Substantia nigra (tissue), 51 donors: ENCODE measurements at places on chromosomes 1 and 21.
A peak's percentile ranks its signal among the peaks of the same experiment; 100 is the strongest.

GRCh38 chr21:33249331-33250002 is 16.7 kb upstream of the IL10RB start:
- DNase-seq = no peak

DNA sequence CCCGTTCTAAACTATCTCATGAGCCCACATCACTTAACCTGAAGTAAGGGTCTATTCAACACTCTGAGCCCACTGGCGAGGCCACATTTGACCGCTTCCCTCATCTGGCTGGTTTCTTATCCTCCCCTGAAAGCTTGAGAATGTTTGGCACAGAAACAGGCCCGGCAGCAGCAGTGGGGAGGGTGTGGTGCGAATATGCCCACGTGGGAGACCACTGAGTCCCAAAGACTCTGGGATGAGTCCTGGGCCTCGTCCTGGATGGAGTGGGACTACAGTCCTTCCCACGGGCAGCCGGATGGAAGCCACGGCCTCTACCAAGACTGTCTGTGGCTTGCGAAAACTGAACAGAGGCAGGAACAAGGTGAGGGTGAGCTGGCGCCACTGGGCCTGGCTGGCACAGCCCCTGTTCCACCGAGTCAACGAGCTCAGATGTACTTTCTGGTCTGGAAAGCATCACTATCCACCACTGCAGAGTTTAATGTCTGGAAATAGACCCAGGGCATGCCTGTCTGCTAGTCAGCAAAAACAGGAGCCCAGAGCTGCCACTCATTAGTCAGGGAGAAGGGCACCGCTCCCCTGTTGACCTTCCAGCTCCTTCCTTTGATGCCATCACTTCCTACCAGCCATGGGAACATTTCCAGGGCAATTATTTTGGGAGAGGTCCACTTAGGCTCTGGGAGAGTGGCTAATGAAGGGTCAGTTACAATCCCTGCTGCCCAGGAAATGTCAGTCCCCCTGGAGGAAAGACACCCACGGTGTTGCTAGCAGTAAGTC is 386.6 kb downstream of the MATN1 start:
- no peak for DNase-seq

- DNase-seq = no peak
Measured at GRCh38 chr1:4786055-4786454, 131.6 kb downstream of the AJAP1 start.

DNA sequence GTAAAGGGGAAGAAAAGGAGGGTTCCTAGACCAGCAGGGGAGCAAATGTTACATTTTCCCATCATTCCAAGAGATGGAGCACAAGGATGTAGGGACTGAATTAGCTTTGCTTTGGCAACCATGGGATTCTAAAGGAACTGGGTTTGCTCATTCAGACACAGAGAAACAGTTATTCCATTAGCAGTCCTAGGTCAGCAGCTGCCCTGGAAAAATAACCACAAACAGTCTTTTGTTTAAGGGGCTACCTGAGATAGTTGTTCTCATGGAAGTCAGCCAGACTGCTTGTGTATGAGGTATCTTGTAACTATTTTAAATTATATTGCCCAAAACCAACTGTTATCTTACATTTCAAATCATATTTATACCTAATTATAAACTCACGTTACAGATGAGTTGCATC is 58.4 kb upstream of the VCAM1 start:
- no peak for DNase-seq

GRCh38 chr21:44442266-44443125 is 12.8 kb upstream of the LRRC3 start:
- no peak for DNase-seq

- DNase-seq = no peak
Measured at GRCh38 chr1:30191154-30191702, 532.2 kb downstream of the MATN1 start.

DNA sequence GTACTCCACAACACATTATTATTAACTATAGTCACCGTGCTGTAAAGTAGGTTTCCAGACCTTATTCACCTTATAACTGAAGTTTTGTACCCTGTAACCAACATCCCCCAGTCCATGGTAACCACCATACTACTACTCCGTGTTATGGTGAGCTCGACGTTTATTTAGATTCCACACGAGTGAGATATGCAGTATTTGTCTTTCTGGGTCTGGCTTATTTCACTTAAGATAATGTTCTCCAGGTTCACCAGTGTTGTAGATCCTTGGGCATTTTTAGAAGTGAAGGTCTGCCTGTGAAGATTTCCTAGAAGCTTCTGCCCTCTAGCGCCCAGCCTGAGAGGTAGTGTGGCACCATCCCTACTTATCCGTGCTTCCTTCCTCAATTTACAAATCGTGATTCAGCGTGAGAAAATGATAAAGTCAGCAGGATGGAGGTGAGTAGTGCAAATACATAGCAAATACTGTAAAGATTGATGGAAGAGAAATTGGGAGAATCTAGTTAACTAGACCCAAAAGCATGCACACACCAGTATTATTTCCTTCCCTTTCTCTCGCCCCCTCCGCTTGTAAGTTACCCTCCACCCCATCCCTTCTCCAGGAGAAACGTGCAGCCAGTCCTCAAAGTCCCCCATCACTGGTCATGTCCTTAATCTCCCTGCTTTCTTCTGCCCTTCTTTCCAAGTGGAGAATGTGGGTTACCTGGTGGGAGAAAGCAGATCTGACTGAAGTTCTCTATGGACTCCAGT is 36.0 kb upstream of the DISC1 start:
- peak; percentile 47 for DNase-seq

- DNase-seq = no peak
Measured at GRCh38 chr1:216766633-216767327, 43.6 kb upstream of the ESRRG start.

DNA sequence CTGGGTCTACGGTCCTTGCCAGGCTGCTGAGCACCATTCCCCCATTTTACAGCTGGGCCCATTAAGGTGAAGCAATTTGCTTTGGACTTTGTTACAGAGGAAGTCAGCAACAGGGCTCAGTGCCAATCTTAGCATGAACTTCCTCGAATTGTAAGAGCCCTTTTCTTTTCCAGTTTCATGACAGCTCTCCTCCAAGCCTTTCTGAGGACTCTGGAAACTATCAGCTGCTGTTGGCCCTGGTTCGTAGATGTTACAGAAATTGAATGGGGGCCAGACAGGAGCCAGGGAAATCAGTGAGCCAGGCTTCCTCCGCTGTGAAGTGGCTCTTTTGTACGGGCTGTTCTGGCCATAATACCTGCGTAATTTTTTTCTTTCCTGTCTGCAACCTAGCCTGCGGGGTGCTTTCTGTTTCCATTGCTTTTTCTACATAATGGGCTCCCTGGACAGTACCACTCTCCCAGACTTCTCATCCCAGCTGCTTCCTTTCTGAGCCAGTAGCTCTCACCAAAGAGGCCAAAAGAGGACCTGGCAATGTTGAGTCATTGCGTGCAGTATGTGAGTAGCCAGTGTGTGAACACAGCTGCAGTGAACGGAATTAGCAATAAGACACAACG is 386.3 kb downstream of the DISC1 start:
- peak; percentile 9 for DNase-seq

DNA sequence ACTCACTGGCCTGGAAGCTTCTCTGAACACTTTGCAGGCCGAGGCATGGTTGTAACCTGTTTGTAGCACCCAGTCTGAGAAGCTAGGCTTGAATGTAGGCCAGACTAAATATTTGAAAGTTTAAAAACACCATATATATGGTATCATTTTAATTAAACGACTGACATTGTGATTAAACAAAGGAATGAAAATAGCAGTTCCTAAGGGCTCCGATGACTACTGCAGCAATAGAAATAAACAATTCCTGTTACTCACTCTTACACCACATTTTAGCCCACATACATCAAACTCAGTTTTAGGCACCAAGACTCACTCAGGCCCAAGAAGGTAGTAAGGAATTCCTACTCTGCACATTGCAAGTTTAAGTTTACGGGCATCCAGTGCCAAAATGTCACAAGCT is 281.2 kb downstream of the AKT3 start:
- no peak for DNase-seq

DNA sequence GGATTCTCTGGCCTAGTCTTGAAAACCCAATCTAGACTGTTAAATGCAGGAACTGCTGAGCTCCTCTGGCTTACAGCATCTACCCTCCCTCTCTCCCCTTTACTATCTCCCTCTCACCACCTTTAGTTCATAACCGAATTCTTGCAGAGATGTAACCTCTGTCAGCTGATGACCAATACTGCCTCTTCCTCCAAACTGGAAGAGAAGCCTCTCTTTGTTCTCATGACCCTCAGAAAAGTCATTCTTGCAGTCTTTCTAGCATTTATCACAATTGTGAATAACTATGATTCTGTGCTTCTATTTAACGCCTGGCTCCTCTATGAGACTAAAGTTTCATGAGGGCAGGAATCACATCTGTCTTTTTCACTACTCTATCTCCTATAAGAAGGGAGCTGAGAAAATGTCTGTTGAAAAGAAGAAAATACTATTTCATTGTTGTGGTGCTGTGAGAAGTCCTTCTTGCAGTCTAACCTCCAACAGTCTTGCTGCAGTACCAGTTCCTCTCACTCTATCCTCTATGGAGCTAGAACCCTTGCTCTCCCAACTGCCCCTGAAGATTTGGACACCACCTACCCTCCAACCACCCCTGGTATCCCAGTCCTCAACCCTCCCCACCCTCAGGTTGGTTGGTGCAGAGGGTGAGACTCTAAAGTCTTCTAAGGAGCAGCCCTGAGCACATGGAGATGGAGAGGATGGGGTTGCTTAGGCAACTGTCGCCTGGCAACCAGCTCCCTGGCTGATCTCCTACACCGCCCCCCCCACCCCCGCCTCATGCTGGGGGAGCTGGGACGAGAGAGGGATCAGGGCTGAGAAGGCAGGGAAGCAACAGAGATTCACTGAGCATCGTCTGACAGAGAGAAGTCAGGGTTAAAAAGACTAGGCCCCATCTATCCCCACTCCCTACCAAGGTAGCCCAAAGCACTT is 13.9 kb downstream of the MEF2D start:
- peak; percentile 15 for DNase-seq

- no peak for DNase-seq
Measured at GRCh38 chr1:154265586-154265985, 6.8 kb upstream of the HAX1 start.

GRCh38 chr1:165129568-165130164 is 226.8 kb downstream of the LMX1A start:
- peak; percentile 39 for DNase-seq

DNA sequence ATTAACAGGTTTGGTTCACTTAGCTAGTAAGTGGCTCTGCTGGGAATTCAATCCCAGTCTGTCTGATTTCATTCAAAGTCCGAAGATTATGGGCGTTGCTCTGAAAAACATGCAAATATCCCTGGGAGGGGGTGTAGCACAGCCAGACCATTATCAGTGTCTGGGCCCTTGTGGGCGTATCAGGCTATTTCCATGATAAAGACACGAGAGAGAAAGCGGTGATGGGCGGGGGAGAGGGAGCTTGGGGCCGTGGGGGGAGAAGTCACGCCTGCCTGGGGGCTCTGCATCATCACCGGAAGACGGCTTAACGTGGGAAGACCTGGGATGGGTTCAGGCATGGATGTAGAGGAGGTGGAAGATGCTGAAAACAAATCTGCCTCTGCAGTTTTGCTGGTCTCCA is 25.8 kb downstream of the IL6R start:
- no peak for DNase-seq
